ENCODE measurements at places on chromosomes 6 and 20. TPM values are rescaled to one million over a fixed set of nuclear protein-coding genes. Genes with fewer than 3 reads are reported as not detected.

Gene OR2B6
- not detected for polyA plus RNA-seq

Gene CLPSL1
- not detected for polyA plus RNA-seq

Gene MYBL2
- 12.8 TPM for polyA plus RNA-seq

Gene KIAA1755
- polyA plus RNA-seq, result 7.0 TPM

Gene OPN5
- polyA plus RNA-seq, result 0.32 TPM

Gene IPCEF1
- polyA plus RNA-seq, result 2.0 TPM

Gene TMEM74B
- 4.9 TPM for polyA plus RNA-seq

Gene CFAP61
- 3.5 TPM for polyA plus RNA-seq

Gene NCOA5
- polyA plus RNA-seq, result 36.6 TPM

Gene PTCRA
- polyA plus RNA-seq, result not detected

Gene PSORS1C1
- 0.85 TPM for polyA plus RNA-seq

Gene IL17A
- not detected for polyA plus RNA-seq

Gene BRD2
- 160 TPM for polyA plus RNA-seq

Gene HTR1B
- not detected for polyA plus RNA-seq

Gene MYCT1
- polyA plus RNA-seq, result 19.5 TPM

Gene HS3ST5
- polyA plus RNA-seq, result 0.72 TPM

Gene ABT1
- 10.4 TPM for polyA plus RNA-seq

Gene COL19A1
- 9.5 TPM for polyA plus RNA-seq

Gene OOEP
- 0.36 TPM for polyA plus RNA-seq

Gene MEA1
- 38.2 TPM for polyA plus RNA-seq

Gene SNAP91
- 1.3 TPM for polyA plus RNA-seq

Gene ABRACL
- 15.4 TPM for polyA plus RNA-seq

Gene SLC26A8
- polyA plus RNA-seq, result 0.17 TPM

Gene KCNK16
- not detected for polyA plus RNA-seq

Gene TGM2
- polyA plus RNA-seq, result 14.9 TPM

Gene GPSM3
- 9.9 TPM for polyA plus RNA-seq

Gene DDR1
- 86.4 TPM for polyA plus RNA-seq

Gene JPH2
- polyA plus RNA-seq, result 127 TPM

Gene SCRT2
- not detected for polyA plus RNA-seq

Gene PAK1IP1
- polyA plus RNA-seq, result 15.0 TPM
